ENCODE measurements at places on chromosomes 3 and 15.

DNA sequence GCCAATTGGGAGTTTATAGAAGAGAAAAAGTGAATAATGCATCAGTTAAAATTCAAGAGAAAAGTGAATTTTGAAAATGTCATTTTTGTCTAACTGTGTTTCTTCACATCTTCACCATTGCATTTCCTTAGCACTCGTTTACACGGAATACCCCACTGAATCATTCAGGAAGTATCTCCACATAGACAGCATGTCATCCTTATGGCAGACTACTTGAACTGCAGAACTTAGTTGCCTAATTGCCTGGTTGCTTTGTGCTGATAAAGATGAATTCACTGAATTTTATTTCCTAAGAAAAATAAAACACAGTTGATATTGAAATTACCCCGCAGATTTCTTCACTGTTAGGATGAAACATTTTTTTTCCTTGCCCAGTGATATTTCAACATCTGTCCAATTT is 627.1 kb downstream of the ROBO1 start:
- peak; percentile 83 for DNase-seq

DNA sequence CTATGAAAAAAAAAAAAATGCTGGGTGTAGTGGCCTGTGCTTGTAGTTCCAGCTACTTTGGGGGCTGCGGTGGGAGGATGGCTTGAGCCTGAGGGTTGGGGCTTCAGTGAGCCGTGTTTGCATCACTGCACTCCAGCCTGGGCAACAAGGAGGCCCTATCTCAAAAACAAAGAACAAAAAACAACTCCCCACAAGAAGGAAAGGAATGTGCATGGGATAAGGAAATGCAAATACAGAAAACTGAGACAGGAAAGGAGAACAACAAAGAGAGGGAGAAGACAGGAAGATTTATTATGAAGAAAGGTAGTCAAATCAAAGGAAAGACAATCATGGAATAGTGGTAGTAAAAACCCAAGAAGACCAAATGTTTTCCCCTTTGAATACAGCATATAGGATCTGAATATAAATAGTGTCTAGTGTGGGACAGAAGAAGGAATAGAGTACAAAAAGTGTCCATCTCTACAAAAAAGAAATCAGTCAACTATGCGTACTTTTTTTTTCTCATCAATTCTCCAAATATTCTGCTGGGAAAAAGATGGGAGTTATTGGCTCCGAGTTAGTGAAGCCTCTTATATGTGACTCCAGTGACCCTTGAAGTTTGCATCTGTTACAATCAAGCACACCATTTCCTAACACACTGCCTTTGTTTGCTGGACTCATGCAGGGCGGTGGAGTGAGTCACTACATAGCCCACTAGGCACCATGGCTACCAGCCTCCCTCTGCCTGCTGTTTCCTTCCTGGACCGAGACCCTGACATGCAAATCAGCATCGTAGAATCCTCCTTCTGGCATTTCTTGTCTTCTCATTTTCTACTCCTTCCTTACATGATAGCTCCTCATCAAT is 101.2 kb upstream of the PTX3 start:
- peak; percentile 83 for DNase-seq

- no peak for DNase-seq
Observed at GRCh38 chr3:212432-212831, 15.9 kb downstream of the CHL1 start.

DNA sequence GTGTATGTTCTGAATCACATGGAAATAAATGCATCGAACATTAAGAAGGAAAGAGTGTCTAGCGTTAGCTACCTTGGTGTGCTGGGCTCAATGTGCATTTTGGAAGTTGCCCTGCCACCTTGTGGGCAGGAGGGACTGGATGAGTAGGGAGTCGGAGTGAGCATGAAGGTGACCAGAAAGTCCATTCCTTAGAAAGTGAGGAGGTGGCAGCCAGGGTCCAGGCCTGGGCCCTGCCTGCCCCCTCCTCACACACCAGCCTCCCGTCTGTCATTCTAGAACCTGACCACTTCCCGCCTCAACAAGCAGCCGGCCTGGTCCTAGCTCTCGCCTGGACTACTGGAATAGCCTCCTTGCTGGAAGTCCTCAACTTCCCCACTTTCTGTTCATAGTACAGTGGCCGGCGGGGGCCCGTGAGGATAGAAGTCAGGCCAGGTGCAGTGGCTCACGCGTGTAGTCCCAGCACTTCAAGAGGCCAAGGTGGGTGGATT is 10.2 kb upstream of the GATA2 start:
- DNase-seq = no peak

DNA sequence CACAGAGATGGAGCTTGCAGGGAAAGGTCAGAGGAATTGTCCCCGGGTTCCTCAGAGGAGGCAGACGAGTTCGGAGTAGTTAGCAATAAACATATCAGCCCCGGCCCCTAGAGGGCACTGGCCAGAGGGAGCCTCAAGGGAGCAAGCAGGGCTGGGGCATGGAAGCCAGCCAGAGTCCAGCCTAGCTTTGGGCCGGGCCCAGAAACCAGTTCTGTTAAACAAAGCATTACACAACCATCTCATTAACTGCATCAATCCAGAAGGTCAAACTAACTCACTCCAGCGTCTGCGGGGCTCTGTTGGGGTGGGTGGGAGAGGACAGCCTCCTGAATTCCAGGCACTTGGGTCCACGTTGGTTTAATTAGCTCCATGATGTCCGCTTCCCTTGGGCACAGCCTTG is 41.0 kb upstream of the IREB2 start:
- peak; percentile 38 for DNase-seq

GRCh38 chr15:73922186-73923151 is 3.8 kb upstream of the LOXL1 start:
- peak; percentile 88 for DNase-seq

DNA sequence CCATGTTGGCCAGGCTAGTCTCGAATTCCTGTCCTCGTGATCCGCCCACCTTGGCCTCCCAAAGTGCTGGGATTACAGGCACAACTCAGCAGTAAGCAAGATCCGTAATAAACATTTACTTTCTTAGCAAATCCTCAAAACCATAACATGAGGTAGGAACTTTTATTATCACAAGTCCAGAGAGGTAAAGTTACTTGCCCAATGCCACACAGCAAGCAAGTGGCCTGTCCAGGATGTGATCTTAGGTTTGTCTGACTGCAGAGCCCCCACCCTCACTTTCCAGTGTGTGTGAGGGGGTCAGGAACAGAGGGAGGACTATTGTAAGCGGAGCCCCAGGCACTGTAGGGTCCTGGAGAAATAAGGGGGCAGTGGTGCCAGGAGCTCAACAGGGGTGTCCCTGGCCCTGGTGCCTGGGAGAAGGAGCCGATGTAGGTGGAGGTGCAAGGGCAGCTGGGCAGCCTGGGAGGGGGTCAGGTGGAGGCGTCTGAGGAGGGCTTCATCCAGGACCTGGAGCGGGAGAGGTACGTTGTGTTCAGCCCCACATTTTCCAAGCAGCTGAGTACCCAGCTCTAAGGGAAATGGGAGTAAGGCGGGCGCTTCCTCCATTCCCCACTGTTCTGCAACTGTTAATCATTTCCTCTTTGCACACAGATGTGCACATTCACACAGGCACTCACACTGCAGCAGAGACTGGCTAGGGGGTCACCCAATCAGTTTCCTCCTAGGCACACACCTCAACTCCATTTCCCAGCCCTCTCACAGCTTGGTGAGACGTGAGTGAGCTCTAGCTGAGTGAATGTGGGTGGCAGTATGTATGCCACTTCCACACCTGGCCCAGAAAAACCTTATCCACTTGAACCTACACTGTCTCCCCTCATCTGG is 5.9 kb downstream of the RPUSD3 start:
- DNase-seq = peak; percentile 57

- DNase-seq = peak; percentile 58
Observed at GRCh38 chr3:63961891-63962290, 49.7 kb upstream of the SCAANT1 start.

DNA sequence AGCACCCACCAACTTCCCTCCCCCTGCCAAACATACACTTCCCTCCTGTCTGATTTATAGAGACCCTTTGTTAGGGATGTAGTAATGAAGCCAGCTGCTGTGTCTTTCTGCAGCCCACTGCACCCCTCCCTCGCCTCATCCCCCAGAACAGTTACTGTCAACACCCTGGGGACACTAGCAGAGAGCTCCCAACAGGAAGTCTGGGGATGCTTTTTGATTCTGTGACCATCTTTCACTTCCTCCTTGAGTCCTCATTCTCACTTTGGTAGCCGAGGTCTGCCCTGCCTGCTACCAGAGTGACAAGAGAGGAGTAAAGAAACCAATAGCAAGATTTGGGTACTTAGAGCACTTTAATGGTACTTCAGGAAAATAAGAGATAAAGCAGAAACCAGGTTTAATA is 201.6 kb downstream of the SATB1 start:
- no peak for DNase-seq

DNA sequence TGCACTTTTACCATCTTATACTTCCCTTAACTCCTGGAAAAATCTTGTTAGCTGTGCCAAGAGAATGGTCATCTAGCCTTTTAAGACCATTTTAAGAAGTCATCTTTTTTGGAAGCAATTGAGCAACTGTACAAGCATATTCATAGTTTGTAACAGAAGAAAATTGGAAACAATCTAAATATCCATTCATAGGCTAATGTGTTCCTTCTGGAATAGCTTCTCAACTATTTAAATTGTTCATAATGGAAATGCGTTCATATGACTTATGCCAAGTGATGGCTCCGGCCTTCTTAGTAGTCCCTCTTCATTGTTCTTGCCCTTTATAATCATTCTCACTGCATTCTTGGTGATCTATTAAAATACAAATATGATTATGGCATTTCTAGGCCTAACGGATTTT is 17.4 kb upstream of the OSBPL11 start:
- no peak for DNase-seq

DNA sequence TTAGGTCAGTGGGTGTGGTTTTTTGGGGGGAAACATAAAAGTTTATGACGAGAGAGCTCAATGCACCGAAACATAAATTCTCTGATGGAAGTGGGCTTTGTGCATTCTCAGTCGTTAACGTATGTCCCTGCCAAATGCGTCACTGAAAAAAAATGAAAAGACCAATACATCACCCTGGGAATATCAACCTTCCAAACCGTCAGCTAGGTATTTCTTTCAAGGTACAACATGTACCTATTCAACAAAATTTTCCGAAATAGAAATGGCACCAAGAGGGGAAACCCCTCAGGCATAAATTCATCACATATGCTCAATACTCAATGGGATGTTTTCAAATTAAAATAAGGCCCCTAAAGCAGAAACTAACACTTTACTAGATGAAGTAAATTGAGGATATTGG is 266.6 kb upstream of the SUCLG2 start:
- DNase-seq = no peak

DNA sequence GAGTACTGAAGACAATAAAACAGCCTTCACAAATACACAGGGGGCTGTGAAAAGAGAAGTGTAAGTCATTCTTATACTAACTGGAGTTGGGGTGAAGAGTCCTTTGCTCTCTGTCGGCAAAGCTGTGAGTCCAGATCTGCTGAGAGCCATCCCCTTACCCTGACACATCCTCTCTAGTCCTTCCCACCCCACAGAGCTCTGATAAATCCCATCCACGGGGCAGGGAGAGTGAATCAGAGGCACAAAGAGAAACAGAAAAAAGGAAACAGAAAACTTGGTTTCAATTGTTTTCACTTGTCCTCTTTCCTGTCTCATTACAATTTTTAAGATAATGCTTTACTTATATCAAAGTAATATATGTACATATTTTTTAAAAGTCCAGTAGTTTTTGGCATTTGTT is 18.2 kb upstream of the ZNF639 start:
- DNase-seq = no peak

GRCh38 chr3:138367911-138368310 is 19.5 kb downstream of the MRAS start:
- DNase-seq = peak; percentile 26

- DNase-seq = peak; percentile 73
Observed at GRCh38 chr3:57397175-57398026, 104.9 kb upstream of the ASB14 start.

DNA sequence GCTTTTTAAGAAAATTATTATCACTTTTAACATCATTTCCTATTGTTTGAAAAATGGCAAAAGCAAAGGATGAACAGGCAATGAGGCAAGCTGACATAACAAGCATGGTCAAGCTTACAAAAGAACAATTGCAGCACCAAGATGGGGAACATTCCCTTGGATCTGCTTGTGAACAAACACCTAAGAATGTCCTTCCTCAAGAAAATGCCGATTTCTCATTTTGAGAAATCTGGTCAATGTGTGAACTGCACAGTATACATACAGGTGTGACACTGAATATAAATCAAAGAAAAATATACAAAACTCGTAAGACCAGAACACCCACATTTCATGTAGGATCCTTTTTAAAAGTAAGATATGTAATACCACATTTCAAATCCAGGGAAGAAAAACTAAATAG is 58.9 kb downstream of the LRRFIP2 start:
- peak; percentile 78 for DNase-seq

- DNase-seq = no peak
Observed at GRCh38 chr3:71926616-71927015, 141.7 kb upstream of the PROK2 start.

DNA sequence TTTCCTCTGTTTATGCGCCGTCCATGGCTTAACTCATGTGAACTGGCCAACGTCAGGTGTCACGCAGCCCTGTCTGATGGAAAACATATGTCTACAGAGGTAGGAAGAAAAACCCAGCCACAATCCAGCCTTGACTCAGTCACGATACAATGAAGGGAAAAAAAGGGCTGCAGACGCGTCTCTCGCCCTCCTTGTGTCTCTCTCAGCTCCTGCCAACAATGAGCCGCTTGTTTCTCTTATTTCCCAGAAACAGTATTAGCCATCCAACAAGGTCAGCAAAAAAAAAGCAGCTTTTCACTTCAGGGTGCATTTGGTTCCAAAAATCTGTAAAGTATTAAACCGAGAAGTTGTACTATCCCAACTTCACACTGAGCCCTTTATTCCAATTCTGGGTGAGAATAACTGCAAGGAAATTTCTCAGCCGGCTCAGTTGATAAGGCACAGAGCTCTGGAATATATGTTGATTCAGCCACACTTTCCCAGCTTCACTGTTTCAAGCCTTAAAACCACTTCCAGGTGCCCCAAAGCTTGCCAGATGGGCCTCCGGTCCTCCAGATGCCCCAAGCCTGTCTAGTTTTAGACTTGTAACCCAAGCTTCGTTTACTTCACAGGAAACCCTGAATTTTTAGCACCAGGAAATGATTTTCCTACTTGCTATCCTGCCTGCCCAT is 79.4 kb downstream of the TM4SF4 start:
- DNase-seq = peak; percentile 94

DNA sequence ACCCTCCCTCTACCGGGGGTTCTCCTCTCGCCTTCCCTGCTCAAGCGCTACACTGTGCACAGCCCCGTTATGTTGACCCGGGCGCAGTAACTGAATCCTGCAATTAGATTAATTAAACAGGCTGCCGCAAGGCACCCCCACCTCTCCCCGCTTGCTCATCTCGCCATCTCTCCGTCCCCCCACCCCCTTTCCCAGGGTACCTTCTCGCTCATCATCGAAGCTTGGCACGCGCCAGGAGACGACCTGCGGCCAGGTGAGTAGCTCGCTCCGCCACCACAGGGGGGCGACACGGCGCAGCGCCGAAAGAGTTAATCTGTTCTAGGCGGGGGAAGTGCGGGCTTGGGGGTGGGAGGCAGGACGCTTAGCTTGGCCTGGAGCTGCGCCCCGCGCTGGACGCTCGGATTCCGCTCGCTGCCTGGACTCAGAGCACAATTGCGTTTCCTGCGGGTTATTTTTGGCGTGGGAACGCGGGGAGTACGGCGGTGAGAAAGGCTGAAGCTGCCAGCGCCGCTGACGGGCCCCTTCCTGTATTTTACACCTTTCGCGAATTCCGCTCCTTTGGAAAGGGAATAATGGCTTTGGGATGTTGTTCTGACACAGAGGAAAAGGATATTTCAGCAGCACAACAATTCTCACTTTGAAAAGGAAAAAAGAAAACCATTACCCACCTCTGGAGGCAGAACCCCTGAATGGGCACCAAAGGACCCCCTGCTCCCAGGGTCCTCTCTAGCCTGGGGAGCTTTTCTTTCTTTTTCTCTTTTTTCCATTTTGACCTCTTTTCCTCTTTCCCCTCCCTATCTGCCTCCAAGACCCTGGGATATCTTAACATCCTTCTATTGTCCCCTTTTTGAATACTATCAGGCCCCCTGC is 1.5 kb downstream of the DLL4 start:
- DNase-seq = peak; percentile 54

Measured in fibroblast of pulmonary artery (primary cell).